ENCODE measurements at places on chromosomes 12 and 14. TPM values are rescaled to one million over a fixed set of nuclear protein-coding genes. Genes with fewer than 3 reads are reported as not detected.

Gene STON2
- 24.0 TPM for total RNA-seq

Gene AKAP6
- total RNA-seq = 9.7 TPM

Gene CLEC4D
- not detected for total RNA-seq

Gene SSPN
- total RNA-seq = 4.1 TPM

Gene CLEC2A
- total RNA-seq = not detected

Gene METTL1
- 37.8 TPM for total RNA-seq

Gene MYL2
- total RNA-seq = not detected

Gene TMEM63C
- 0.91 TPM for total RNA-seq

Gene KRT82
- not detected for total RNA-seq

Gene MOK
- 16.7 TPM for total RNA-seq

Gene GDF3
- not detected for total RNA-seq

Gene RTL1
- 0.09 TPM for total RNA-seq

Gene IQSEC3
- 1.1 TPM for total RNA-seq

Gene KRT74
- total RNA-seq = not detected

Gene RHEBL1
- 2.1 TPM for total RNA-seq

Gene SYT1
- total RNA-seq = 19.5 TPM

Gene KCNH3
- total RNA-seq = 0.16 TPM

Gene RASSF8
- total RNA-seq = 50.5 TPM

Gene EXOC3L4
- not detected for total RNA-seq

Gene AMN
- 0.23 TPM for total RNA-seq

Gene ASB8
- total RNA-seq = 21.5 TPM

Gene LUM
- total RNA-seq = 33.9 TPM

Gene KRT83
- total RNA-seq = not detected

Gene CCDC196
- total RNA-seq = not detected

Gene MFAP5
- total RNA-seq = not detected

Gene RPGRIP1
- not detected for total RNA-seq

Gene EGLN3
- 0.89 TPM for total RNA-seq

Gene KRT73
- not detected for total RNA-seq

Gene ALG10B
- total RNA-seq = 17.1 TPM

Gene LTA4H
- 85.5 TPM for total RNA-seq

Gene RPL10L
- not detected for total RNA-seq

Gene ANO2
- 1.9 TPM for total RNA-seq

Gene CSAD
- total RNA-seq = 22.1 TPM

Gene NTF3
- total RNA-seq = not detected

Gene PSMD9
- 47.4 TPM for total RNA-seq
